ENCODE measurements at places on chromosomes 4 and X.

- no peak for DNase-seq
Measured at GRCh38 chr4:110344165-110344564, 131.8 kb upstream of the ENPEP start.

GRCh38 chr4:22512306-22512705 is 3.6 kb downstream of the ADGRA3 start:
- no peak for DNase-seq

GRCh38 chr4:127018381-127018780 is 614.4 kb upstream of the INTU start:
- DNase-seq = no peak

DNA sequence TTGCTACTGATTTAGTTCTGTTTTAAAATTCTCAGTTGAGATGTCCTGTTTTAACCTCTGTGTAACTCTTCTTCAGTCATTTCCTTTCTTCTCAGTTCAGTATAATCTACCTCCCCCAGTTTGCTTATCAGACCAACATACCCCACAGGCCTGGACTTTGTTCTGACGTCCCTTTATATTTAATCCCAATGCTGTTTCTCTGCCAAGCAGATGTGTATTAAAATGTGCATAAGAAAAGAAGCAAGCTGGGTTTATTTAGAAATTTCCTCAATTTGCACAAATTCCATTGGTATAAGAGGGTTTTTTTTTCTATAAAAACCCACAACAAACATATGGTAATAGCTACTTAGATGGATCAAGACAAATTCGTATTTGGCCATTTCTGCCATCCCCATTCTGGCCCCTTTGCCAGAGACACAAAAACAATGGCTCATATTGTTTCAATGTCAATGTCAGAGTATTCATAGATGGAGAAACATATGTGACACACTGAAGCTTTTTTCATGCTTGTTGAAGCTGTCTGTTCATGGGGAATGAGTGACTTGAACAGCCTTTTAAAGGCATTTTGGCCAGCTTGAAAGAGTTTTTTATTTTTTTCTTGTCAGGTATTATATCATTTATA is 24.5 kb downstream of the HCCS start:
- DNase-seq = no peak

DNA sequence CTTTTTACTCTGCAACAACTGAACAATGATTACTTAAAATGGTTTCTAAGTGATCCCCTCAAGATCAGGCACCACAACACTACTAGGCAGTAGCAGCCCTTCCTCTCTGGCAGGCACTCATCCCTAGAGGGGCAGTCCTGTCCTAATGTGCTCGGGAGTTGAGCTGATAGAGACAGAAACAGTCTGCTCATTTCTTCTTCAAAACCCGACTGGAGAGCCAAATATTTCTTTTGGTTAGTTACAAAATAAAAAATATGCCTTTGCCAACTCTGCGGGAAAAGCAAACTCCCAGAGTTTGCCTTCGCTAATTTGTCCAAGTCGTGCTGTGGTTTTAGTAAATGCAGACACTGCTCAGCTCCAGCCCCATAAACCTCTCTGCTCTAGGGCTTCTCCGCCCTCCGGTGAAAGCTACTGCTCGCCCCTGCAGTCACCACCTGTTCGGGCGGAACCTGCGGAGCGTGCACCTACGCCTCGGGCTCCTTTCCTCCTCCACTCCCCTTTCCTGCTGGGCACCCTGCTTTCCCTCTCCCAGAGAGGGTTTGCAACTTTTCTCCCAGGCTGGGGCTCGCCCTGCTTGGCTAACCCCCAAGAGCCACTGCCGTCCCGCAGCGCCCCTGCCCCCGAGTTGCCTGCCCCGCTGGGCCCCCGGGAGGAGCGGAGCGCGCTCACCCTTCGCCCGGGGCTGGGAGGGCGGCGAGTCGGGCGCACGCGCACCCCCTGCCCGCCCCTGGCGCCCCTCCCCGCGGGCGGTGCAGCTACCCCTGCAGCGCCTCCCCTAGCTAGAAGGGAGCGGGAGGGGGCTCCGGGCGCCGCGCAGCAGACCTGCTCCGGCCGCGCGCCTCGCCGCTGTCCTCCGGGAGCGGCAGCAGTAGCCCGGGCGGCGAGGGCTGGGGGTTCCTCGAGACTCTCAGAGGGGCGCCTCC is at the start of gene NPNT:
Gene NPNT, plus strand, starts transcription at position 812 of the 923 bp plus-strand sequence. CDS start 182 bp downstream, outside the sequence.
- no peak for DNase-seq

DNA sequence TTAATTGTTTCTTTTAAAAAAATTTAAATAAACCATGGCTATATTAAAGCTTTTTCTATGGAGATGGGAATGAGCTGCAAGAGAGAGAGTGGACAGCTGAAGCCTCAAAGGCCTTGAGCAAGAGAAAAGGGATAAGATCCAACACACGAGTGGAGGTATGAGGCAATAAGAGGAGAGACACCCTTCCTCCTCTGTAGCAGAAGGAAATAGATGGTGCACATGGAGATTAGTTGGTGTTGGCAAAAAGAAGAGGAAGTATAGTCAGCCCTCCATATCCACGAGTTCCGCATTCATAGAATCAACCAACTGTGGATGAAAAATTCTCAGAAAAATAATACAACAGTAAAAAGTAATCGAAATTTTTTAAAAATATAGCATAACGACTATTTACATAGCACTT is 3.2 kb downstream of the CXorf38 start:
- DNase-seq = no peak

- DNase-seq = no peak
Measured at GRCh38 chr4:75845992-75846391, 56.3 kb downstream of the PPEF2 start.

- DNase-seq = no peak
Measured at GRCh38 chrX:10979956-10980355, 131.2 kb upstream of the HCCS start.

DNA sequence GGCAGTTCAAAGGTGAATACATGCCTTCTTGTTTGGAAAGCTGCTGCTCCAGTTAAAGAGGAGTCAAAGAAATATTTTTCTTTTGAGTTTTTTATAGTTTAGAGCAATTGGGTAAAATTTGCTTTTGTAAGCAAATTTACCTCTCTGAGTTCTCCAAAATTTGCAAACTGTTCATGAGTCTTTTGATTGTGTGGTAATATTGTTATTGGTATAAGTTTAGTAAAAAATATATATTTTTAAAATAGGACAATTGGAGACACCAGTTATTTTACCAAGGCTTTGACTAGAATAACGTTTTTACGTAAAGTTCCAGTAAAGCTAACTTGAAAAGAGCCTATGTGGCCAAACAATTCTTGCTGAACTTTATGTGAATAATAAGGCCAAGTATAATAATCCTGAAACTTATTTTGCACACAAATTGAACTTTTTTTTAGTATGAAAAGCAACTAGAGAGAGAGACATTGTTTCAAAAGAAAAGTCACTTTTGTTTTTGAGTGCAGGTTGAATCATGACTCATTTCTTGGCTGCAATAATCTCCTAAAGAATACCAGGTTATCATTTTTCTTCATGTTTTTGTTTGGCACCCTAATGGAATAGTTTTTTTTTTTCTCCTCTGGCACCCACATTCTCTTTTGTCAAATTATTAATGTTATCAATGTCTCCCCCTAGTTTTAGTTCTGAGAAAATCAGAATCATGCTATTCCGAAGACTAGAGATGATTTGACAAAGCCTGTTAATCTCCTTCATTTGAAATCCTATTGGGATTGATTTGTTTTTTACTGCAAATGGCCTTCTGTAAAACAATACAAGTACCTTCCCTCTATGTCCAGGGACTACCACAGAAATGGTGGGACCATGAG is 57.1 kb downstream of the UGT2B10 start:
- no peak for DNase-seq

GRCh38 chrX:71160475-71160874 is 15.8 kb downstream of the NLGN3 start:
- no peak for DNase-seq

DNA sequence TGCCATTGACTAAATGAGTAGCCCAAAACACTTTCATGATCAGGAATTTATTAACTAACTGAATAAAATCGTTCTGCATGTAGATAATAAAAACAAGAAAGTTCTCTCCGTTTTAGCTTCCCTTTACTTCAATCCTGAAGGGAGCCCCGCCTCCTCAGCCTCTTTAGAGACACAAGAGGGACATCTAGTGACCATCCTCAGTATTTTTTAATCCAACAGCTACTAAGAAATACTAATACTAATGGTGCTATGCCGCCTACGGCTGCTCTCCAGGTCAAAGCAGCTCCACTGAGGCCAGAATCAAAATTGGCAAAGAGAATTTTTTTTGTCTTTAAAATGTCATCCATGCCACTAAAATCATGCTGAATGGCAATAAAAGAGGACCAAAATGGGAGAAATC is 3.2 kb upstream of the PCDH19 start:
- no peak for DNase-seq

GRCh38 chr4:2875556-2875955 is 31.9 kb downstream of the ADD1 start:
- DNase-seq = no peak

DNA sequence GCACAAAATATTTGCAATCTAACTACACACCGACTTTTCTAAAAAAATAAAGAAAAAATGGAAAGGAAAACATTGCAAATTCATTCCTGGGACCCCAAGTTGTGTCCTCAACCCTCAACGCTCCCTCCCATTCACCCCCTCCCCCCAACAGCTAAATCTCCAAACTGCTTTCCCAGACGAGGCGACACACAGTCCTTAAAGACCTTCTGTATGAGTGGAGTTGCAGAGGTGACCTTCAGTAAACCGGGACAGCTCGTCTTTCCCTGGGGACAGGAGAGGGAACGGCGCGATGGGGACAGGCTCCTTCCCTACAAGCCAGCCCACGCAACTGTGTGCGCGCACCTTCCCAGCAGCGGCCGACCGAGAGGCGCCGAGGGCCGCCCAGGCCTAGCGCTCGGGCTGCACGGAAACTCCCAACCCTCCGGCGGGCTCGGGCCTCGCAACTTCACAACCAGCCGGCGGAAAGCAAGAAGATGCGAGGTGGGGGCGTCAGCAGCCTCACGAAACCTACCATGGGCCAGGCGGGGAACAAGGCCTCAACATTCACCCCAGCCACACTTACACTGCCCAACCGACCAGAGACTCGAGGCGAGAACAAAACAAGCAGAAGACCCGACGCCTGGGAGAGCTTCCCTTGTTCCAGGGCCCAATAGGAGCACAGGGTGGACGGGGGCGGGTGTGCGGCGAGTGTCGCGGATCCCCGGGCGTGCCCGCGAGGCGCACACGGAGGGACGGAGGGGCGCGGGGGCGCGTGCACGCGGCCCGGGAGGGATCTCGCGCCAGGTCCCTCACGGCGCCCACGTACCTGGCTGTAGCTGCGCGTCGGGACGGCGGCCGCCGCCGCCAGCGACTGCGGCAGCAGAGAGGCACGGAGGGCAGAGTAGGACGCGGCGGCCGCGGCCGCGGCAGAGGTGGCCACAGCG is 763 bp downstream of the GRSF1 start:
- DNase-seq = peak; percentile 24

GRCh38 chr4:47729131-47729680 is 108.7 kb downstream of the CORIN start:
- no peak for DNase-seq

DNA sequence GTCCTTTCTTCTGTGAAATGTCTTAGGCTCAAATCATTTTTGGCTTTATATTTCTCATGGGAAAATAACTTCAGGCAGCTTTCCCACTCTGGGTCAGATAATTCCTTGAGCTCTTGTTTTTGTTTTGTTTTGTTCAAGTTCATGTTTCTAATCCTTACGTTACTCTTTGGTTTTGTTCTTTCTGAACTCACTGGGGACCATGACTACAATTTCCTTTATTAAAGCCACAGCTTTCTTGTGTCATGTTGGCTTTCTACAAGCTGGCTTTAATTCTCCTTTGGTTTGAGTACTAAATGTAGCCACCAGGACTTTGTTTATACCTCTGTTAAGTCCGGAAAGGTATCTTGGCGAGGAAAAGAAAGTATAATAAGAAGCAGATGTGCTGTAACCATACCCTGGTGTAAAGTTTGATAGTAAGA is 30.8 kb upstream of the ANXA3 start:
- DNase-seq = no peak

GRCh38 chr4:128803783-128804182 is 5.7 kb upstream of the JADE1 start:
- DNase-seq = no peak

GRCh38 chr4:104591510-104591911 is 96.8 kb upstream of the CXXC4 start:
- DNase-seq = no peak

GRCh38 chrX:13835825-13836224 is 18.9 kb upstream of the GPM6B start:
- no peak for DNase-seq

- DNase-seq = no peak
Measured at GRCh38 chr4:19803406-19803805, 448.3 kb upstream of the SLIT2 start.

DNA sequence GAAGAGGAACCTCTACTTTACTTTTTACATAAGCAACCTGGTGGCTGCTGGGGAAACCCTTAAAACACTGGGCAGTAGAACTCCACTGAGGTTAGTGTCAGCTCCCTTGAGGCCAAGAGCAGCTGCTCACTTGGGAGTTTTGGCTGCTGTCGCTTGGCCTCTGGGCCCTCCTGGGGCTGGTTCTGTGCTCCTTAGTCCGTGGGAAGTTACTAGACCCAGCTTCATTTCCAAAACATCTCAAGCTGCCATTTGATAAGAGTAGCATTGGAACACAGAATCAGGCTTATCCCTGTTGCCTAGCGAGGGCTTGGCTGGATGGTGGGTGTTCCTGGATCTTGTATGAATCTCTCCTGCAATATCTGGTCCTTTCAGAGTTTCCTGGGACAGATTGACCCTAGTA is 26.1 kb downstream of the RNF4 start:
- DNase-seq = no peak

DNA sequence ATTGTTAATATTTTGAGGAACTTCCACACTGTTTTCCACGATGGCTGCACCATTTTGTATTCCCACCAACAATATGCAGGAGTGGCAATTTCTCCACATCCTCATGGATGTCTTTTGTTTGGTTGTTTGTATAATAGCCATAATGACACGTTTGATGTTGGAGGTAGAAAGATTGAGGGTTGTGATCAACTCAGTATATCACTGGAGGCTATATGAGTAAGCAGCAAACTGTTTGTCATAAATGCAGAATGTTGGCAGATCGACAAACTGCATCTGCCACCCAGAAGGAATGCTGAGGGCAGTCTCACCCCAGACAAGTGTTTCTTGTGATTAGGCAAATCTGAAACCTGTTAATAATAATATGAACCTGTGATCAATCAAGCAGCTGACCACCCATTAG is 243.9 kb upstream of the WDFY3 start:
- DNase-seq = no peak

DNA sequence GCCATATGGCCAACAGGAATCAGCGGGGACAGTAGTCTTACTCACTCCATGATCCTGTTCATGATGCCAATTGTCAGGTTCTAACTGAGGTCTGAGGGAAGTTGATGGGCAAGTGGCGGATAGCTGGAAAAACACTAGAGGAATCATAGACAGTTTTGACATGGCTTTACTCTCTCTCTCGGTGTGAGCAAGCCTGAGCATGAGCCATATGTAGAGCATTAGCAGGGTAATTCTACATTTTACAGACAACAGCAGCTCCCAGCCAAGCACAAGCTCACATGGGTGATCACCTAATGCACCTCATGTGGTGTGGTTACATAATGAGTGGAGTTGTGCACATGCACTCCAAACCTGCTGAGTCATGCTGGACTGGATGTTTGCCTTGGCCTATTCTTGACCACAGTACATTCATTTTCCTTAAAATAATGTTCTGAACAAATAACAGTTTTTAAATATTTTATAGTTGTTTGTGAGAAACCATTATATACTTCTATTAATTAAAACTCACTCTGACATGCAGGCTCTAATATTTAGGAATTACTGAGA is 429.2 kb downstream of the GPAT3 start:
- DNase-seq = no peak

GRCh38 chr4:188432328-188432727 is 293.1 kb downstream of the TRIML1 start:
- DNase-seq = no peak

All from stimulated activated CD8-positive, alpha-beta memory T cell treated with anti-CD3 and anti-CD28 coated beads, Interleukin-7, amount 100 ng/mL, for 1 hour (primary cell).